Neural crest cell (in vitro differentiated cells): ENCODE measurements at places on chromosomes 6 and 20. TPM values are rescaled to one million over a fixed set of nuclear protein-coding genes. Genes with fewer than 3 reads are reported as not detected.
A peak's percentile ranks its signal among the peaks of the same experiment; 100 is the strongest.

DNA sequence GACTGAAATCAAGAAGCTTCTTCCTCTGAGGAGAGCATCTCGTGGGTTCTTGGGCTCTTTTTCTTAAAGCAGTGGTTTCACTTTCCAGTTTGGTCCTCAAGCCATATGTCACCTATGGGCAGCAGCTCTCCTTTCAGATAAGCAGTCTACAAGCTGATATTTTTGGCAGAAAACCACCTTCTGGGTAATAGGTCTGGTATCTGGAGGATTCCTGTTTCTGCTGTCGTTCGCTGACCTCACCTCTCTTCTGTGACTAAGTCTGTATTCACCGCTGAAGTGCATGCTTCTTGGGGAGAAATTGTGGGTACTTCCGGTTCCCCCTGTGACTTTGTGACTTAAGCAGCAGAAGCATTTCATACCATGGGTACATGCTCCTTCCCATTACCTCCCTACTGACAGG lies 193.6 kb downstream of the EDN1 start:
- no peak for DNase-seq

DNA sequence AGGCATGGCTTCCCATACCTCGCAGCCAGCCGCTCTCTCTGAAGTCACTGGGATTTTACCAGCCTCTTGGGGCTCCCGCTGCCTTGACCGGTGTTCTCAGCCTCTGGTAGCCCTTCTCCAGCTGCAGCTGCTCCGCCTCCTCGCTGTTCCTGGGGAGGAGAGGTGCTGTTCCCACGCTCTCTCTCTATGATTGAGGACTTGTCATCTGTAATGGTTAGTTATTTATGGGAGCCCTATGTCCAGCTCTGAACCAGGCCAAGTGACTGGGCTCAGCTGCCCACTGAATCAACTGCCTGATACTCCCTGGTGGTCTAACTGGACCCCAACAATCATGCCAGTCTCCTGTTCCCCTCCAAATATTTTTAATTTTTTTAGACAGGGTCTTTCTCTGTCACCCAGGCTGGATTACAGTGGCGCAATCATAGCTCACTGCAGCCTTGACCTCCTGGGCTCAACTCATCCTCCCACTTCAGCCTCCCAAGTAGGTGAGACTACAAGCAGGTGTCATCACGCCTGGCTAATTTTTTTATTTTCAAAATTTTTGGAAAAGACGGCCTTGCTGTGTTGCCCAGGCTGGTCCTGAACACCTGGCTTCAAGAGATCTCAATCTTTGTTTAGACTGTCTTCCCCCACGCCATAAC lies 4.8 kb upstream of the SLC4A11 start:
- no peak for DNase-seq

GRCh38 chr6:166589337-166589731 lies 2.9 kb upstream of the RAMACL start:
- no peak for DNase-seq

DNA sequence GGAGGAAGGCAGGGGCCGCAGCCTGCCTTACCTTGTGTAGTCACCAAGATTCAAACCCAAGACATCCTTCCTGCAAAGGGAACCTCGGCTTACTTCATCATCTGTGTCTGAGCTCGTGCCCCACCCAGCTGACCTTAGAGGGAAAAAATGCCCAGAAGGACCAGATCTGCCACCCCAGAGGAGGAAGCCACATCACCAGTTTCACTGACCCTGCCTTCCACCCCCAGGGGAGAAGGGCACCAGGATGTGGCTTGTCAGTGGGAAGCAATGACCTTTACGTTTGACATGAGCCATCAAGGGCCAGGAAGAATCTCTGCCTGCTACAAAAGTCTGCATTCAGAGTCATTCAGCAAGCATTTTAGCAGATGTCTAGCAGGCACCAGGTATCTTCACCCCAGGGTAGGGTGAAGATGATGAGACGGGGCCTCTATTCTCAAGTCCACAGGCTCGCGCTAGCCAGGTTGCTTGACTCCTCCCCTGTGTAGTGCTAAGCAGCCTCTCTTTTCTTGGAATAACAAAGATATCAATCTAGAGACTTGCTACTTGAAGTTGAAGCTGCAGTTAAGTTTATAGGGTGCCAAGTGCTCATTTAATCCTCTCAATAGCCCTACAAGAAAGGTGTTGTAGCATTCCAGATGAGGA lies 28.1 kb downstream of the HM13 start:
- DNase-seq: no peak

GRCh38 chr6:159074876-159075275 lies 30.1 kb upstream of the TAGAP start:
- no peak for DNase-seq

DNA sequence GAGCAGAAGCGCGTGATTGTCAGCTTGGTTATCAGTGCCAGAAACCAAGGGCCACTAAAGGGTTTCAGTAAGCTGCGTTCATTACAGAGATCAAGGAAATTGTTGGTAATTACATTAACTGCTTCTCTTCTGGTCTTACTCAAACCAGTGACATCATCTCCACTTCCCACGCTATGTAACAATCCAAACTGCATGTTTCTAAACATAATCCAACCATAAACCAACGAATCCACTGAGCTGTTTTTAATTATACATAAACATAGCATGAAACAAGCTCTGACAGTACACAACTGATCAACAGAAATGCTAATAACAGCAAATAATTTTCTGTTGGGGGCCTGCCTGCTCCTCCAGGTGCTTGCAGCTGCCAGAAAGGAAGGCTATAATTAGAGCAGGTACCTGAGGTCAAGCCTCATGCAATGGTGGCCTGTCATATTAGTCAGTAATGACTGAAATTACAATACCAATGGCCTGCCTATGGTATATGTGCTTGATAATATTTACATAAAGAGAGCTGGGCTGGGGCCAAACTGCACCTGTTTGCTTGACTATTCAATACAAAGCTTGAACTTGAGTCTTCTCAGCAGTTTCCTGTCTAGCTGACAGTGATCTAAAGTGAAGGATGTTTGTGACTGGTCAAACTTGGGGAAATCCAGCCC lies 40.1 kb downstream of the ILRUN start:
- DNase-seq: no peak

GRCh38 chr6:12369781-12370262 lies 79.7 kb downstream of the EDN1 start:
- DNase-seq: no peak

DNA sequence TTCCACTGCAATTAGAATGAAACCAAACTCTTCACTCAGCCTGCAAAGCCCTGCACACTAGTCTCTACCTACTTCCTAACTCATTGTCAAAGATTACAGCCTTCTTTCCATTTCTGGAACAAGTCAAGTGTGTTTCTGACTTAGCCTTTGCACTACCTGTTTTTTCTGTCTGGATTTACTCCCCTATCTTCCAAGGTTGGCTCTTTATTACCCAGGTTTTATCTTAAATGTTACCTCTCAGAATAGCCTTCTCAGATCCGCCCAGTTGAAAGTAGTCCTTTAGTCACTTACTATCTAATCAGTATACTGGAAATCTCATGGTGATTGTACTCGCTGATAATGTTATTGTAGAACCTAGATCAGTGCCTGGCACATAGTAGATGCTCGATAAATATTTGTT lies 42.7 kb downstream of the TBPL1 start:
- no peak for DNase-seq

DNA sequence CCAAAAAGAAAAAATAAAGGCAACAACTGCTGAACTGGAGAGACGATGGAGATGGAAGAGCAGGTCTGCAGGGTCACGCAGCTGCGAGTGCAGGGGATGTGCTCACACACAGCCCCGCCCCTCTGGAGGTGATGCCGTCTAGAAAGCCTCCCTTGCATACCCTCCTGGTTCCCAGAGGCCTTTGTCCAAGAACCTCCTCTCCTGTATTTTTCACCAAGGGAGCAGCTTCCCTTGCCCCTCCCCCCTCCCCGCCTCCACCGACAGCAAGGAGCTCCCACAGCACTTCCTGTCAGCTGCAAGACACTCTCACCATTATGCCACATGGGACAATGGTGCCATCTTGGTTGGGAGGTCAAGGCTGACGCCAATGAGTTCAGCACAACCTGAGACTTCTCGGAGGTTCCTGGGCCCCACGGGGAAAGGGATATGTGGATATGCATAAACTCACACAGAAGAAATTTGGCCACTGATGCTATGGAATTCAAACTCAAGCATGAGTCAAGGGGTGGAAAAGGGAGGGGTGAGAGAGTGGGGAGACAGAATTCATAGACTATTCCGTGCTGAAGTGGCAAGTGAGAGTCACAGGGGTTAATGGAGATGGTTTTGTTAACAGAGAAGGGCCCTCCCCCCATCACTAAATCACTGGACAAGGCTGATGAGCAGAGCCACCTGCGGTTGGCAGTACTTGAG lies 132.9 kb downstream of the SCML4 start:
- DNase-seq: no peak

DNA sequence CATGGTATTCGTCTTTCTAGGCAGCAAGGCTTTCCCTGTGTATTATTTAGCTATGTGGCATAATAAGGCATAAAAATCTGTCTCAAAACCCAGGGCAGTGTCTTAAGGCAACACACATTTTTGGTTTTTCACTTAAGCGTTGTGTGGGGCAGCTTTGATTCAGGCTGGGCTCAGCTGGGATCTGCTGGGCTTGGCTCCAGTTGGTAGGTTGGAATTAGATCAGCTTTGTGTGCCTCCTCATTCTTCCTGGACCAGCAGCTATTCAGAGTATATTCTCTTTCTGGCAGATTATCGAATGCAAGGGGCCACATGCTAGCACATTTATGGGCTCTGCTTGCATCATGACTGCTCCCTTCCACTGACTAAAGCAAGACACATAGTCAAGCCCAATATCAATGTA lies 487.9 kb downstream of the RFPL4B start:
- no peak for DNase-seq

DNA sequence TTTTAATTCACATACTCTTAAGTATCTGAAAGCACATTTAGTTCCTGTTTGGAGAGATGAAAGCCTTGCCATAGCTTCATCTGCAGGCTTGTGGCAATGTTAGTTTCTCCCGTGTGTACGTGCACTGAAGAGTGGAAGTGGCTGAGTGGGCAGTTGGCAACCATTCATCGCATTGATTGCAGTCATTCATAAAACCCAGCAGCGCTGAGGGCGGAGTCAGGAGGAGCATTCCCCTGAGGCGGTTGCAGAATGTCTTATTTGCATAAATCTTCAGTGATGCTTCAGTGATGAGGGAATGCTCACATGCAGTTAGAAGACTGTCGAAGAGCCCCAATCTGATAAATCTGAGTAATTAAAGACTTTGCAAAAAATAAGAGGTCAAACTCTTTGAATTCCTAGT lies 79.1 kb downstream of the RIMS1 start:
- no peak for DNase-seq

DNA sequence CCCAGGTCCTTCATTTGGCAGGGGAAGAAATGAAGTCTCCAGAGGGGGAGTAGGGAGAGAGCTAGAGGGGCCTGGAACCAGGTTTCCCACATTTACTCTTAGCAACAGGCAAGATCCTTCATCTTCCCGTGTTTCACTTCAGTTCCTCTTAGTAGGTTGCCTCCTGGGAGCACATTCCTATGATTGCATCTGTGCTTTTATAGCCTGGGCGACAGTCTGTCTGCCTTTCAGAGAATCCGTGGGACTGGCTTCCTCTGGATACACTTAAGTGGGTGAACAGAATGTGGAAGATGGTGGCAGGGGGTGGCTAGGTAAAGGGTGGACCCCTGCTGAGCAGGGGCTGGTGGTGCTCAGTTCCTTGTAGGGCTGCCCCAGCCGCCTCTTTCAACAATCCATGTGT lies 33.4 kb downstream of the STK35 start:
- no peak for DNase-seq

- no peak for DNase-seq
These were observed 27.8 kb upstream of the APMAP start for GRCh38 chr20:25020345-25020744.

DNA sequence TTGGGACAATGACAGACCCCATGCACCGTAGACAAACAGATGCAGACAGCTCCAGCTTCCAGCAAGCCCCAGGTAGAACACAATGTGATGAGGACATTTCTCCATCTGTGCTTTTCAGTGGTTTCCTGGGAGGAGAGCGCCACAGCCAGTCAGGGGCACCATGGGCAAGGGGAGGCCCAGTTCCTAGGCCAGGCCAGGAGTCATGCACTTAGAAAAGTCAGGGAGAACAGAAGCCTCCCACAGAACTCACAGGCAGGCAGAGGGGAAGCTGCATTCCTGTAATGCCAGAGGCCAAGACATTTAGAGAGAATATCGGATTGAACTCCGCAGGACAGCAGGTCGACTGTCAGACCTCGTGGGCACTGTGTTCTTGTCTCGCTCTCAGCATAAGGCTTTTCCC lies 9.2 kb downstream of the SYNDIG1 start:
- no peak for DNase-seq

DNA sequence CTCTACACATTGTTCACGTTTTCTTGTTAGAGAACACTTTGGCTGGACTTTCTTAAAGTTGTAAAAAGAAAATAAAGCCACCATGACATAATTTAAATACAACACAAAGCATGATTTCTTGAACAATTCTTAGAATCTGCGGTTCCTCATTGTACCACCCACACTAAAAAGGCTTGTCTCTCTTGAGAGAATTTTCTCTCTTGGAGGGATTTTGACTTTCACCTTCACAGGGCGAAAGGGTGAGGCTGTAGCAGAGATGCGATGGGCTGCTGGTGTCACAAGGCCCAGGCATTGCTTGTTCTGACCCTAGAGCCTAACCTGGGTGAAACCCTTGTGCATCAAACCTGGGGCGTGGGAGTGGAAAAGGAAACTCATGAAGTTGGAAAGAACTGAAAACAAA lies 122.7 kb upstream of the RIPOR2 start:
- DNase-seq: no peak

GRCh38 chr6:113488812-113489685 lies 368.1 kb upstream of the MARCKS start:
- DNase-seq: no peak

DNA sequence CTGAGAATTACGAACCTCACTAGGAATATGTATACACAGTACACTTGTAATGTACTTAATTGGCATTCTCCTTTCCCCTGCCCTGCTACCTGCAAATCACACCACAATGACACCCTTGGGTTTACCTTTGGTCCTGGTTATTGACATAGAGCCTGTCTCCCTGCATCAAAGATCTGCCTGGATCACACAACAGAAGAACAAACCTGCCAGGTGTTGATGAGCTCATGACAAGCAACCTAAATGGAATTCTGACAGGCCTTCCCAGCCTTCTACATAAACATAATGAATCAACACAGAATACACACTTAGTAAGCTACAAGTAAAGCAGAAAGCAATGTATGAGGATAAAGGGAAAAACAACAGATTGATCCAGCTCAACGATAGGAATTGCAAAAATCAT lies 95.6 kb downstream of the HDGFL1 start:
- DNase-seq: no peak

- DNase-seq: no peak
These were observed 19.7 kb downstream of the RAB44 start for GRCh38 chr6:36717231-36717825.

DNA sequence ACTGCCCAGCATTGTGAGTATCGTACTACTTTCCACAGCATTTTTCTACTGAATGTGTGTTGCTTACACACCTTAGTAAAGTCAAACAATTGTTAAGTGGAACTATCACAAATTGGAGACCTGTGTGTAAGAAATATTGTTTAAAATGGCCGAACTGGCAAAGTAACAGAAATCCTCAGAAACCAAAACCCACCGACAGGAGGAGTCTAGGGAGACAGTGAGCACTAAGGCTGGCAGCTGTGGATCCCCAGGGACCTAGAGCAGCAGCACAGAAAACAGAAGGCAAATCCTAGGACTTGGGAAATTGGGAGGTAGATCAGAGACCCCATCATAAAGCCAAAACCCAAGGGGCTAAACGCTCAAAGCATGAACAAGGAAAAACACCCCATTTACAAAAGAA lies 69.9 kb downstream of the SESN1 start:
- peak; percentile 2 for DNase-seq

BPIFB4 gene
- not detected in 2 replicates for total RNA-seq

HSPA12B gene
- total RNA-seq: 1.1 and 1.3 TPM in 2 replicates

SCRT2 gene
- 3.7 and 4.1 TPM in 2 replicates for total RNA-seq

PPARD gene
- 25.6 and 26.3 TPM in 2 replicates for total RNA-seq

CRYBG1 gene
- total RNA-seq: 0.07 TPM in 1 of 2 replicates, not detected in the other

FOXS1 gene
- not detected in 2 replicates for total RNA-seq

NRSN1 gene
- total RNA-seq: 0.48 and 0.54 TPM in 2 replicates
